SHP77 (cell line): ENCODE measurements at places on chromosomes 4 and X.
A peak's percentile ranks its signal among the peaks of the same experiment; 100 is the strongest.

DNA sequence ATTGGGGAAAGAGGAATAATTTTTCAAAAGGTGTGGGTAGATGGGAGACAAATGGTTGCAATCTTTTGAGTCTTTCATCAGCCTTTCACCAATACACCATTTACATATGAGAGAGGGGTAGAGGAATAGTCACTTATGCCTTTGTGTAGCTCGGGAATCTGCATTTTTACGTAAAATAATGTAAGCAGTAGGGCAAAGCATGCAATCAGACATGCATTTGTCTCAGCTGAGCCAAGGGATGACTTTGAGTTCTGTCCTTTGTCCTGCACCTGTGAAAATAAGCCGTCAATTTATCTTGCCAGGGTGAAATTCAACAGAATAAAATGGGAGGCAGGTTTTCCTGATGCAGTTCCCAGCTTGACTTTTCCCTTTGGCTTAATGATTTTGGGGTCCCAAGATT, 1473.4 kb upstream of the TENM3 start:
- no peak for DNase-seq

DNA sequence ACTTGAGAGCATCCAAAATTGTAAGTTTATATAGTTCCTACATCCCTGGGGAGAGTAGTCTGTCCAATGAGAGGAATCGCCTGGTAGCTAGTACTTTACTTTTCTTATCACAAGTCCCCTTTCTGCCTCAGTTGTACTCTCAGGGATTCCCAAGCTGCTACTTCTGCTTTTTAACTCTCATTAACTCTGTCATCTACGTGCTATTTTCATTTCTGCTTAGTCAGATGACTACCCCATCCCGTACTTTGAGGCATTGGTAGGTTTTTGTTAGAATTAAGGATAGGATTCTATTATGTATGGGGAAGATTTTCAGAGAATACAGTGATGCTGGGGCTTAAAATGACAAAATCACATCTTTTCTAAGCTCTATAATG, 24.7 kb downstream of the RBPJ start:
- DNase-seq, result no peak

GRCh38 chrX:136112286-136112685, 35.0 kb upstream of the FHL1 start:
- DNase-seq, result no peak

DNA sequence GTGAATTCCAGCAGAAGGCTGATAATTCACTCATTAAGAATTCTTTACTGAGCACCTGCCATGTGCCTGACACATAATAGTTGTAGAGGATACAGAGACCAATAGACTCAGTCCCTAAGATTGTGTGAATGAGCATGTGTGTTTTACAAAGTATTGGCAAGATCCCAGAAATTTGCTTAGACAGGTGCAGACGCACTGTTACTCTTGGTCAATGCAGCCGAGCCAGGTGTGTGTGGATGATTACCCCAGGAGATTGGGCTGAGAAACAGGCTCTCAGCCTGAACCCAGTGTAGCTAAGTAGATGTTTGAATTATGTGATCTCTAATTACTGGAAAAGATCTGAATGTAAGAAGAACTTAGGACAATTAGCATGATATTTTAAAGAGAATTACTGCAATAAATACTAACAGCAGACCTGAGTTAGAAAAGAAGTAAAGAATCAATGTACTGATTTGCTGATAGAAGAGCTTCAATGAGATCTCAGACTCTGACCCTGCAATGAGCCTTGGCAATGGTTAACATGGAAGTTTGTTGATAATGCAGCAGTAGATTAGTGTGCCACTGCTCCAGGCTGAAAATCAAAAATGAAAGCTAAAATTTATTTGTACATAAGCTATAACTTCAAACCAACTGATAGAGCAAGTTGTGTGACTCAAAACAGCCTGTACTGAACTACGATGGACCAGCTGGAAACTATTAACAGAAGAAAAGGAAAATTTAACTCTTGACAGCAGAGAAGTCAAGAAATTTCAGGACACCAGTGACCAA, 32.2 kb upstream of the NDST4 start:
- DNase-seq, result peak; percentile 93

DNA sequence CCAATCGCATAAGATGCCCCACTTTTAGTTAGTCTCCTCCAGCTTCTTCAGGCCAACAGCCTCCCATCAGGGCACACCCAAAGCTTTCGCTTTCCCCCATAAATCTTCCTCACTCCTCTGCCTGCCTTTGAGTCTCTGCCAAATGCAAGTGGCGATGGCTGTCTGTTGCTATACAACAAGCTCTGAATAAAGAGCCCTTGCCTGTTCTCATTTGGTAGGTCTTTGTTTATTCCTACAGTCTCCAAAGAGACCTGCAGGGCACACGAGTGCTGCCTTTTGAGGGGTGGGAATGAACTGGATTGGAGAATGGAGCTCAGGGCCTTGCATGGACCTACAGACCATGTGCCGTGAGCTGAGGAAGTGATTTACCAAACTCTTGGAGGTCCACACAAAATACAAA, 52.2 kb upstream of the SOD3 start:
- no peak for DNase-seq

DNA sequence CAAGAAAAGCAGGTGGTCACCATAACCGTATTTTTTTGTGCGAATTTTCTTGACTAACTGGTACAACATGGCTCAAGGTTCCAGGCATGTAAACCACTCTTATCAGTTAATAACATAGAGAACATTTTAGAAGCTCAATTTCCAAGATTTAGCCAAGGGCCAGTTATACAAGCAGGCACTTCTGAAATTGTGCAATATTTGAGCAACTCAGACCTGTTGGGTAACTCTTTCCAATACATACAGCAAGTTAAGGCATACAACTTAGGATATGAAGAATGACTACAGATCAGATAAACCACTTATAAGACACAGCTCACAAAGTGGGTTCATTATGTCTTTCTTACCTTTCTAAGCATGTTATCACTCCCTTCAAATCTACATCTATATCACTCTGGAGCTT, 43.9 kb downstream of the ZNF280C start:
- DNase-seq, result no peak

- DNase-seq, result no peak
These were observed 18.7 kb upstream of the IL2 start for GRCh38 chr4:122475233-122475632.

DNA sequence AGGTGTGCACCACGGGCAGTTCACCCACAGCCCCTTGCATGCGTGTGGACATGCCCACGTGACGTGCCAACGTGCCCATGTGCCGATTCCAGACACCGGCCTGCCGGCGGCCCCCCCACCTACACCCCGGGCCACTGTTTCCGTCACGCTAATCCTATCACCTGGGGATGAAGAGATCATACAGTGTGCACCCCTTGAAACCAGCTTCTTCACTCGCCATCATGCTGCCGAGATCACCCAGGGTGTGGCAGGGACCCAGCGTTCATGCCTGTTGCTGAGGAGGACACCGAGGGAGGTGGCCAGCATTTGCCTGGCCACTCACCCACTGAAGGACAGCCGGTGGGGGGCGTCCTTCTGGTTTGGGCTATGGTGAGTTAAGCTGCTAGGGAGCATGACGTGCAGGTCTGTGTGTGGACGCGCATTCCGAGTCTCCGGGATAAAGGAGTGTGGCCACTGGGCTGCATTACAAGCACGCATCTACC, 14.1 kb downstream of the CTBP1 start:
- DNase-seq, result no peak

DNA sequence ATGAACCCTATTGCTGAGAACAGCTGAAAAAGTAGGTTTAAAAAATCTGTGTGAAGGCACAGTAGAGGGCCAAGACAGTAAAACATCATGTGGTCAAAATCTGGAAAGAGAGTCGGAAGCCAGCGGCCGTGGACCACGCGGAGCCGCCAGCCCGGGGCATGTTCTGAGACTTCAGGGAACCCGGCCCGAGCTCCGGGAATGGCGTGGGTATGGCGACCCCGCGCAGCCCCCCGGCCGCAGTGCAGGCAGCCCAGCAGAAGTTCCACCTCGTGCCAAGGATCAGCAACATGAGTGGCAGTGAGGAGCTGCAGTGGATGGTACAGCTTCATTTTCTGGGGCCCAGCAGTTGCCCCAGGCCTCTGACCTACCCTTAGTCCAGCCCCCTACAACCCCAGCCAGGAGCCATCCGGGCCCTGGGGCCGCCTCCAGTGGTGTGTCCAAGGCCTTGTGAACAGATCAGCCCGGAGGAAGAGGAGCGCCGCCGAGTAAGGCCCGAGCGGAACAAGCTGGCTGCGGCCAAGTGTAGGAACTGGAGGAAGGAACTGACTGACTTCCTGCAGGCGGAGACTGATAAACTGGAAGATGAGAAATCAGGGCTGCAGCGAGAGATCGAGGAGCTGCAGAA, 94.2 kb downstream of the LARP1B start:
- no peak for DNase-seq

- DNase-seq, result no peak
These were observed 43.3 kb downstream of the FGFBP1 start for GRCh38 chr4:15894921-15895916.

GRCh38 chrX:13511241-13511943, 58.0 kb upstream of the EGFL6 start:
- DNase-seq, result no peak
